ENCODE measurements at places on chromosomes 5 and 9.

DNA sequence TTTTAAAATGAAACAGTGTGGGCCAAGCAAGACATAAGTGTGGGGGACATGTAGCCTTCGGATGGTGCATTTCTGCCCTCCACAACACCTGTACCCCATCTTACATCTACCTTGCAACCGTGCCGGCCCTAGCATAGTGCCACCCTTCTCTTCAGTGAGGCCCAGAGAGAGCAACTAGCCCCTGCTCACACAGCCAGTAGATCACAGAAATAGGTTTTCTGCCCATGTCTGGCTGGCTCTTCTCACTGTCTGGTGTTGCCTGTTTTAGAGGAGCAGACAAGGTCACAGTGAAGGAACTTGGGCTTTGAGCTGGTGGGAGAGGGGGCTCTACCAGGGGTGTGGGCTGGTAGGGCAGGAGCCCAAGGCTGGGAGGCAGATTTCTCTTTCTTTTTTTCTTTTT is 11.1 kb downstream of the PDLIM7 start:
- DNase-seq: no peak

DNA sequence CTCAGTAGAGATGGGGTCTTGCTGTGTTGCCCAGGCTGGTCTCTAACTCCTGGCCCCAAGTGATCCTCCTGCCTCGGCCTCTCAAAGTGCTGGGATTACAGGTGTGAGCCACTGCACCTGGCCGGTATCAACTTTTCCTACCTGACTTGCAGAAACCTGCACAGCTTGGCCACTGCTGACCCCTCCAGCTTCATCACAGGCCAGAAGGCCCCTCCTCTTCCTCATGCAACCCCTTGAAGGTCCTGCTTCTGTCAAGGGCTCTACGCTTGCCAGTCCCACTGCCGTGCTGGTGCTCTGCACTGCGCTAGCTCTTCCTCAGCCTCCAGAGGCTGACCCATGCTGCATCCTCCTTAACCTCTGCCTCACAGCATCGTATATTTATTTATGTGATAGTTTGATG is 32.5 kb upstream of the RNU6ATAC start:
- DNase-seq: peak; percentile 3

DNA sequence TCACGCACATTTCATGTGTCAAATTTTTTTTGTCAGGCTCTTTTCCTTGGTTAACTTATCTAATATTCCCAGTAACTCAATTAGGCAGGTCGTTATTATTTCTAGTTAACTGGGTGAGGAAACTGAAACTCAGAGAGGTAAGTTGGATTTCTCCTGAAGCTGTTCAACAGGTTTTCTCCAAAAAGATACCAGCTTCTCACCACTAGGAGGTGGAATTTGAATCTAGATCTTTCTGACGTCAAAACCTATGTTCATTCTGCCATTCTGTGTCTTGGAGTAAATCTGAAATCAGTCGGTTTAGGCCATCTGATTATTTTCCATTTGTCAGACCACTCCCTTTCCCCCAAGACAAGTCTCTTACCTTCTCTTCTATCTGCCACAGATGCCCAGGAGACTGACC is 572.9 kb downstream of the ACTL7B start:
- DNase-seq: no peak

GRCh38 chr5:127820910-127821553 is 117.8 kb downstream of the CCDC192 start:
- DNase-seq: no peak

DNA sequence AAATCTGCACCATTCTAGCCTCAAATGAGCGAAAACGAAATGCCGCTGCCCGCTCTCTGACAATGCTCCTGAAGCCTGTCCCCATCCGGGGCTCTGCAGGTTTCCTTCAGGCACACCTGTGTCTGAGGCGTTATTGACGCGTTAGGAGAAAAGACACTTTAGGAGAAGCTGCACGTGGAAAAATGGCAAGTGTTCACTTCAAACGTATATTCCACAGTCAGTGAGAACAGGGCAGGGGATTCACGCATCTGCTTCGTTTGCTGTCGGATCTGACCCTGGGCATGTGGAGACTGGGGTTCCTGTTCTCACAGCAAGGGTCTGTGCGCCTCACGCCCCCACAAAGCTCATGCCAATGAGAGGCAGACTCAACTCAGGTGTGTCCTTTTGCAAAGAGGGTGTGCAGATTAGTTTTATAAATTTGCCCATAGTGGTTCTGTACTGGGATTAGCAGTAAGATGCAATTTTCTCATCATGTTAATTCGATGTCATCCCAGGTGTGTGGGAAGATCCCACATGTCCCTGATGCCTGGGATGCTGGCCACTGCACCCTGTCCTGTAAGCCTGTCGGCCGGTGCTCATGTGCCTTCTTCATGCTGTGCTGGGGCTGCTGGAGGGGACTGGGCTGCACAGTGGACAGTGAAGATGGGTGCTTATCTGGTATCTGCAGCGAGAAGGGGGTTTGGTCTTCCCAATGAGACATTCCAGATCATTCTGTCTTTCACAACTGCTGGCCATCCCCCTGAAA is 11.2 kb upstream of the TBC1D9B start:
- DNase-seq: no peak

- DNase-seq: no peak
These were observed 8.8 kb upstream of the GGTA1 start for GRCh38 chr9:121508415-121508814.

DNA sequence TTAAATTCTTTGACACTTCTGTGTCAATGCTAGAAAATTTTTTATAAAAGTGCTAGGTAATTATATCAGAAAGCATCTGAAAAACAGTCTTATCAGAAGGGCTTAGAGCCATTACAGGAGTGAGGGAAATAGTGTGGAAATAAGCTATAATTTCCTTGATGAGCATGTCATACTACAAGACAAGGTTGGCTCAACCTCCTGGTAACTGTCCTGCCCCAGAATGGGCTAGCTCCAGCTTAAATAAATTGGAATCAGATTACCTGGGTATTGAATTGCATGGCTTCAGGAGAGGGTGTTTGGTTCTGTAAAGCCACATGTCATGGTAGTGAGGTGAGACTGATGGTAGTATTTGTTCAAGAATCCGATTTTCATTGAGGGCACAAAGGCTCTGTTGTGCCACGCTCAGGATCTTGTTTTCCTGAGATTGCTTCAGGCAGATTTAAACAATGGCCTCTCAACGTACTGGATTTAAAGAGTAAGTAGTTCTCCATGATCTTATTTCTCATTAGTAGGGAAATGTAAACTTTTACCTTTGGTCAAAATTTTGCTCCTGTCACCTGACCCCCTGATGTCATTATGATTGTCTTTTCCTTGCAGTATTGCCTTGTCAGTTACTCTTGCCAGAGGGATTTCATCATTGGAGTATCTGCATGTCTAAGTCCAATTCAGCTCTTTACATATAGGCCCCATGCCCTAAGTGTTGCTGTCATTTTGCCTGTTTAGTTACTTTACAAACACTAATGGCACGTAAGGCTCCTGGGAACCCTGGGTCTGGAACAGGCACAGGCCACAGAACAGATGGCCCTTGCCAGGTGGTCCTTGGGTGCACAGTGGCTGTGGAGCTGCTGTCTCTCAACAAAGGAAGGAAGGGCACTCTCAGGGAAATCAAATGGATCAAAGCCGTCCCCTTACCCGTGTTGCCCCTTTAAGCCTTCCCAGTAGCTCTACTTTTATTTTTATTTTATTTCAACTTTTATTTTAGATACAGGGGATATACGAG is 21.3 kb downstream of the TRIO start:
- no peak for DNase-seq

All from heart right ventricle (tissue), 16 donors.